ENCODE measurements at places on chromosomes 11 and 22. TPM values are rescaled to one million over a fixed set of nuclear protein-coding genes. Genes with fewer than 3 reads are reported as not detected.

The TNNT3 gene
- 27.9 TPM for total RNA-seq

The H19 gene
- total RNA-seq: not detected

The SORL1 gene
- total RNA-seq: 519 TPM

The MORC2 gene
- total RNA-seq: 15.3 TPM

The PRODH gene
- not detected for total RNA-seq

Data from natural killer cell (primary cell).